ENCODE measurements at places on chromosomes 12 and 14.

- H3K4me3 ChIP-seq: no peak overlapping the region
- no peaks in the 10 kb centered on the region for H3K36me3 ChIP-seq
- no peak overlapping the region for H3K27ac ChIP-seq
- no peak for DNase-seq
Measured at GRCh38 chr12:111169456-111169855, 199.4 kb downstream of the PHETA1 start.

GRCh38 chr12:90274407-90274806, 565.8 kb upstream of the ATP2B1 start:
- no peak overlapping the region for H3K4me3 ChIP-seq
- H3K27me3 ChIP-seq: no peaks in the 10 kb centered on the region
- DNase-seq: no peak

DNA sequence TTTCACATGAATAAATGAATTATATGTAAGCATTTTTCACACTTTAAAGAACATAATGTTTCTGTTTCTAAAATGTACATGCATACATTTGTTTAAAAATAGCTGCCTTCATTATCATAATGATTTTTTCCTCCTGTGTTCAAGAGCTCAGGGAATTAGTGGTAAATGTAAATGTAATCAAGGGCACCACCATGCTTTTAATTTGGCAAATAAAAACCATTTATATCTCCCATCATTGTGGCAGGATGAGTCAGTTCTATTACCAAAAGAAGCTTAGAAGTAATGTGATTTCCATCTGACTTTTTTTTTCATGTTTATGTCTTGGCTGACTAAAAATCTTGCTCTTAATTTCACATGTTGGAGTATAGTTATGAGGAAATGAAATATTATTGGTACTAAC, 176.1 kb downstream of the GXYLT1 start:
- H3K36me3 ChIP-seq: no peaks in the 10 kb centered on the region
- H3K4me3 ChIP-seq: peak overlapping the region; percentile 50
- no peak overlapping the region for H3K27ac ChIP-seq
- DNase-seq: no peak
- H3K27me3 ChIP-seq: no peaks in the 10 kb centered on the region

DNA sequence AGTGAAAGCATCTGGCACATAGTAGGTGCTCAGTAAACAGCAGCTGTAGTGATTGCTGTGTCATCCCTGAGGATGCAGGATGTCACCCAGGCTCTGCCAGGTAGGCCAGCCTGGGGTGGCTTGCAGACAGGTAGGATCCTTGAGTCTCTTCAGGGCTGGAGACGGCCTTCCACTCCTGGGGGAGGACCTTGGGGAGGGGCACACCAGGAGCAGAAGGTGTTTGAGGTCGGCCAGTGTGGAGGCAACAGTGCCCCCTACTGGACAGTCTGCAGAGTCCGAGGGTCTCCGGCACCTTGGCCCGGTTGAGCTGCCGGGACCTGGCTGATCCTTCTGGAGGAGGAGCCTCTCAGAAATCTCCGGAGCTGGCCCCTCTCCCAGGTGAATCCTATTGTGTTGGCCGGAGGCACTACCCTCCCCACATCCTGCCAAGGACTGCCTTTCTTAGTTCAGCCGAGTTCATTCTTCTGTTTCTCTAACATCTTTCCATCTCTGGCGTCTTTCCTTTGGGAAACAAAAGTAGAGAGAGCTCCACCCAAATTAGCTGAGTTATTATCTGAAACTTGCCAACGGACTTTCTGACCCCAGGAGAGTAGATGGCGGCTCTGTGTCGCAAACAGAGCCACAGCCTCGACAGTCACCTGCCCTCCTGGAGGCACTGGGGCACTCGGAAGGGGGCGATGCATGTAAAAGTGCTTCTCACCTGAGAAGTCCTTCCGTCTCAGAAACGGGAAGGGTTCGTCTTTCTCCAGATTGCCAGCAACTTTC, 41.8 kb upstream of the CLMN start:
- DNase-seq: peak; percentile 94
- peak overlapping the region; percentile 41 for H3K4me3 ChIP-seq
- no peaks in the 10 kb centered on the region for H3K36me3 ChIP-seq
- H3K4me1 ChIP-seq: peaks cover 3% of the 10 kb centered on the region
- H3K27ac ChIP-seq: no peak overlapping the region

DNA sequence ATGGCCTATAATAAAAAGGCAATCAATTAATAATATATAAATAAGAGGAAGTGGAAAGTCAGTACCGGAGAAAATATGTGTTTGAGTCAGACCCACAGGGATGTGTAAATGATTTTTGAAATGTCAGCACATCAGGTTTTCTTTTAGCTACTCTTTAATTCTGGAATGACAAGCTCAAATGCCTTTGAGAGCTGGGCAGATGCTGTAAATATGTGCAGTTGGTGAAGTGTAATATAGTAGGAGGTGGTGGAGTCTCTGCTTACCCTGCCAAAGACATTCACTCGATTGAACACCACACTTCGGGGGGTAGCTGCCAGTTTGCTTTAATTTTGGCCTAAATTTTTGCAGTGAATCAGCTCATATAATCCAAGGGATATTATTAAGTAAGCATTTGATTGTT, 93.0 kb downstream of the PLEKHA5 start:
- H3K4me1 ChIP-seq: peaks cover 3% of the 10 kb centered on the region
- no peak overlapping the region for H3K4me3 ChIP-seq
- no peak for DNase-seq
- no peaks in the 10 kb centered on the region for H3K27me3 ChIP-seq
- H3K27ac ChIP-seq: no peak overlapping the region

DNA sequence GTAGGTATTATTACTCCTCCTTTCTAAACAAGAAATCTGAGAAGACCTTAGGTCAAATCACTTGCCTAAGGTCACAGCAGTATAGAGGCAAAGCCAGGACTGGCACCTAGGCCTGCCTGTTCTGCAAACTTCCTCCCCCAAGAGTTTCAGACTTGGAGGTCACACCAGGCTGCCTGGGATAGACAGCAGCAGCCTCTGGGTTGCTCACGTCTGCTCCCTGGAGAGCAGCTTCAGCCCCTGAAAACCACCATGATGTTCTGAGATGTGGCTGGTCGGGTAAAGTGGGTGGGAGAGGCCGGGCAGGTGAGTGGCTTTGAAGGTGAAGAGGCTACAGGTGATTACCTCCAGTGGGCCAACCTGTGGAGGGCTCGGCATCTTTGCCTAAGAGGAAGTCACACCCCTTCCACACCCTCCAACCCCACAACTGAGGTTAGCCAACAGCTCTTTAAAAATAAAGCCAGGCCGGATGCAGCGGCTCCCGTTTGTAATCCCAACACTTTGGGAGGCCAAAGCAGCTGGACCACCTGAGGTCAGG, 37.0 kb upstream of the PNMA1 start:
- H3K36me3 ChIP-seq: no peaks in the 10 kb centered on the region
- H3K4me3 ChIP-seq: no peak overlapping the region
- peaks cover 15% of the 10 kb centered on the region for H3K4me1 ChIP-seq

- no peak overlapping the region for H3K27ac ChIP-seq
- H3K36me3 ChIP-seq: peaks cover 3% of the 10 kb centered on the region
- H3K27me3 ChIP-seq: no peaks in the 10 kb centered on the region
- no peaks in the 10 kb centered on the region for H3K4me1 ChIP-seq
- H3K4me3 ChIP-seq: no peak overlapping the region
- DNase-seq: no peak
Measured at GRCh38 chr14:91354221-91354916, 63.3 kb downstream of the CCDC88C start.

DNA sequence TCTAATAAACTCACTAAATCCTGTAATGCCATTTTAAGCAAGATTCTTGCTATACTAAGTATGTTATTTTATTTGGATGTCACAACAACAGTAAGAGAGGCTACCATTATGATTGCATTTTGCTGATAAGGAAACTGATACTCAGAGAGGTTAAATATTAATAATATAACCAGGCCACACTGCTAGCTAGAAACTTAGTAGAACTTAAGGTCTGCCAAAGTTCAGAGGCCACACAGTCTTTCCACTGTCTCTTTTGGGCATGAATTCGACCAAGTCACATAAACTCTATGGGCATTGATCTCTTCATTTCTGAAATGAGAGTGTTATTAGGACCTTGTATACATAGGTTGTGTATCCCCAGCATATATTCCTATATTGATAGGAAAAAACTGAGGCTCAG, 147.9 kb downstream of the SYNE2 start:
- H3K36me3 ChIP-seq: peaks cover 46% of the 10 kb centered on the region
- H3K27ac ChIP-seq: no peak overlapping the region
- H3K4me3 ChIP-seq: no peak overlapping the region
- H3K4me1 ChIP-seq: no peaks in the 10 kb centered on the region
- no peak for DNase-seq

GRCh38 chr12:85711735-85712390, 124.3 kb downstream of the RASSF9 start:
- no peak overlapping the region for H3K4me3 ChIP-seq
- DNase-seq: no peak

DNA sequence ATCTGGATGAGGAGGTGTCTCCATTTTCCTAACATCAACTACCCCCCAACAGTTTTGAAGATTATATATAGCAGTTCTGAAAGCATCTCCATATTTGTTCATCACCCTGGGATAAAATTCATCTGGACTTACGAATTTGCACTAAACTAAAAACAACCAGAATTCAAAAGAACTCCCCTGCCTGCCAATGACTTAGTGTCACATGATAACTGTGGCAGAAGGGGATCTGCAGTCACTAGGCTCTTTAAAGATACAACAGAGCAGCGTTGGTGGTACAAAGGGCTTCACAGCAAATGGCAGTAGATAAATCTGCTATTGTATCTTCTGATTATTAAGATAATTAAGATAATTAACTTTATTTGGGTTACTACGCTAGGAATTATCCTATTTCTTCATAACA, 30.1 kb downstream of the GPR135 start:
- DNase-seq: no peak
- no peak overlapping the region for H3K27ac ChIP-seq
- no peaks in the 10 kb centered on the region for H3K36me3 ChIP-seq
- no peaks in the 10 kb centered on the region for H3K4me1 ChIP-seq
- H3K4me3 ChIP-seq: no peak overlapping the region

DNA sequence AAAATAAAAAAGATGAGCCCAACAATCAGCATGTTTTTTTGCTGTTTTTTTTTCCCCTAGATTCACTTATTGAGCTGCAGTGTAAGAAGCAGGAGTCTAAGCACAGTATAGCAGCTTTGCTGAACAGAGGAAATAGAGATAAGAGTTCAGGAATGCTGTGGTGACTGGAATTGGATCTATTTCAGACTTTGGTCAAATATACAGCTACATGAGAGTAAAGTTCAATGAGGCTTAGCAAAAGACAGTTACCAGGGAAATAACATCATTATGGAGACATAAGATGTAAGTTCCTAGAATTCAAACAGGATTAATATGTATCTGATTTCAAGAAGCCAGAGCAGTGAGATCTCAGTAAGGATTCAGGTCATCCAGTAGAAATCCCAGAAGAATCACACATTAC, 613.0 kb downstream of the RPS29 start:
- no peaks in the 10 kb centered on the region for H3K4me1 ChIP-seq
- H3K36me3 ChIP-seq: no peaks in the 10 kb centered on the region
- no peaks in the 10 kb centered on the region for H3K27me3 ChIP-seq
- DNase-seq: no peak

- H3K4me3 ChIP-seq: no peak overlapping the region
- peak; percentile 86 for DNase-seq
- H3K27ac ChIP-seq: no peak overlapping the region
- H3K27me3 ChIP-seq: peaks cover 100% of the 10 kb centered on the region
- H3K36me3 ChIP-seq: no peaks in the 10 kb centered on the region
Measured at GRCh38 chr14:60642270-60643140, 6.8 kb downstream of the SIX1 start.

- DNase-seq: no peak
- no peaks in the 10 kb centered on the region for H3K4me1 ChIP-seq
- peak overlapping the region; percentile 99 for H3K27ac ChIP-seq
- H3K27me3 ChIP-seq: no peaks in the 10 kb centered on the region
- no peak overlapping the region for H3K4me3 ChIP-seq
Measured at GRCh38 chr14:93926245-93926872, 785 bp upstream of the FAM181A start.

DNA sequence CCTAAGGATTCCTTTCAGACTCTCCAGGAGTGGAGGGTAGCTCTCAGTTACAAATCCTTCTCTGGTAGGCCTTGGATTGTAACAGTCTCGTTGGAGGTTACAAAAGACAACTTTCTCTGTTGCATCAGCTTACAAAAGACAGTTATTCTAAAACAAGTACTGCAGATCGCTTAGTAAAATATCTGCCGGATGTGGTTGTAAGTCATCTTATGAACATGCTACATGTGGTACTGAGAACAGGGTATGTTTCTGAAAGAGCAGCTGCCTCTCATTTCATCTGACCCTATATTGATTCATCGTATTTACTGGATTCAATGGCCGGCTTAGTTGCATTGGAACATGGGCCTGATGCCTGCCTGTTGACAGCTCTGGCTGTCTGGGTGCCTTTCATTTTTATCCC, 157.4 kb downstream of the PTCSC3 start:
- H3K27me3 ChIP-seq: no peaks in the 10 kb centered on the region
- H3K4me1 ChIP-seq: no peaks in the 10 kb centered on the region
- DNase-seq: no peak
- H3K4me3 ChIP-seq: no peak overlapping the region
- H3K27ac ChIP-seq: no peak overlapping the region

- no peak overlapping the region for H3K4me3 ChIP-seq
- peak; percentile 61 for DNase-seq
- H3K27ac ChIP-seq: no peak overlapping the region
- H3K36me3 ChIP-seq: no peaks in the 10 kb centered on the region
- peaks cover 10% of the 10 kb centered on the region for H3K4me1 ChIP-seq
Measured at GRCh38 chr14:78764240-78764639, 594.1 kb downstream of the NRXN3 start.

GRCh38 chr14:49615776-49616175, 4.7 kb downstream of the RPL36AL start:
- H3K27ac ChIP-seq: no peak overlapping the region
- no peaks in the 10 kb centered on the region for H3K27me3 ChIP-seq
- no peak for DNase-seq
- peaks cover 43% of the 10 kb centered on the region for H3K36me3 ChIP-seq
- no peaks in the 10 kb centered on the region for H3K4me1 ChIP-seq

- H3K27me3 ChIP-seq: no peaks in the 10 kb centered on the region
- H3K27ac ChIP-seq: no peak overlapping the region
- H3K4me3 ChIP-seq: no peak overlapping the region
- no peaks in the 10 kb centered on the region for H3K36me3 ChIP-seq
- no peak for DNase-seq
- no peaks in the 10 kb centered on the region for H3K4me1 ChIP-seq
Measured at GRCh38 chr14:51674294-51675002, 22.7 kb downstream of the FRMD6 start.

DNA sequence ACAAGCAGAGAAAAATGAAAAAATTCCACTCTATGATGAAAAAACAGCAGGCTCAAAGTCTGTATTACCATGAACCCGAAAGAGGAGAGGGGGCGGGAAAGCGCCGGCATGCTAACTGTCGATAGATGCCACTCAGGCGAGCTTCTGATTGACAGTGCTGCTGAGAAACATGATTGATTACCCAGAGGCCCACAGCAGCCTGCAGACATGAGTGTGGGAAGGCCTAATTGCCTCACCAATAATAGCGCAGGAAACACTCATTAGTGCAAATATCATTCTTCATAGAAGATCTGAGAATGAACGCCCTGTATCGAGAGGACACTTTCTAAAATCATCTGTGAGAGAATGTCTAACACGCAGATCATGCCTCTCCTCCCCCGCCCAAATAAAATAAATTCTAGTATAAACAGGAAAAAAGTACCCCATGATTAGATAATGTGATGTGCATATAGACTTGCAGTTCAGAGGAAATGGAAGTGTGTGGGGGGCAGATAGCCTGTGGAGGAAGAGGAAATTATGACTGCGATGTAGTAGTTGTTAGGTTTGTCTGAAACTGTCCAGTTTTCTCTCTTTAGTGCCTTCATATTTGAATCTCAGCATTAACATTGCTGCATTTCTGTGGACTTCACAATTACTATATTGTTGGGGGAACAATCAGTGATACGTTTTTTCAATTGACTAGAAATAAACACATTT, 15.6 kb downstream of the TPH2 start:
- H3K4me3 ChIP-seq: no peak overlapping the region
- peaks cover 4% of the 10 kb centered on the region for H3K4me1 ChIP-seq
- H3K27ac ChIP-seq: no peak overlapping the region
- no peaks in the 10 kb centered on the region for H3K27me3 ChIP-seq
- H3K36me3 ChIP-seq: no peaks in the 10 kb centered on the region
